ENCODE measurements at places on chromosomes 7 and 10.

- DNase-seq = no peak
These were observed 108.4 kb upstream of the ZWINT start for GRCh38 chr10:56469482-56469881.

DNA sequence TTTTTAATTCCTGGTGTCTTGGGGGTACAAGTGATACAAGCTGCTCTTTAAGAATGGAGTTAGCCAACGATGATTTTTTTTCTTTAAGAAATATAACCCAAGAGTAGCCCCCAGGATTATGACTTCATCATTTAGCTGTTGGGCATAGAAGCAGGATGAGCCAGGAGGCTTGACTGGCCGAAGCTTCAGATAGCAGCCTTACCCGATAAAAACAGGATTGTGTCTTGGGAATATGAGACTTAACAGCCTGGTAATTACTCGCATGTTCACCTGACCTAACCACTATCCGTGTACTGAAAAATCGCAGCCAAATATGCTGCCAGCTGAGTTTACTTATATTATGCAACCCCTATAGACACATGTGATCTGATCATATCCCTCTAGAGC, 346.0 kb upstream of the BMPER start:
- DNase-seq = no peak

DNA sequence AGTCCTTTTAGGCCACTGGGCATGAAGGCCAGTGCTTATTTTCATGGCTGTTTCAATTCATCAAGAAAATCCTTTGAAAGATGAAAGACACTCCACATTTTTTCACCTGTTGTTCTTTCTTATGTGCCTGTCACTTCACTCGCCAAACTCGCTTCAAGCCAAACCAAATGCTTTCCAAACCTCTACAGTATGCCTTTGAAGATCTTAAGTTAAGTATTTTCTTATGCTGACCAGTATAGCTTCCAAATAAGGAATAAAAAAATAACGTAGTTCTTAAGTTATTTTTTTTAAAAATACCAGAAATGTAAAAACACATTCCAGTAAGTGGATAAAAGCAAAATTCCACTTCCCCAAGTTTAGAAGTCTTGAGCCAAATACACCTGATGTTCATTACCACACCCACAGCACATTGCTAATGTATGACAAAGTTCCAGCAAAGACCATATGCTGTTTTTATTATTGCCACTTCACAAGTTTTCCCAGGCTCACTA, 186.1 kb downstream of the MTERF1 start:
- no peak for DNase-seq

DNA sequence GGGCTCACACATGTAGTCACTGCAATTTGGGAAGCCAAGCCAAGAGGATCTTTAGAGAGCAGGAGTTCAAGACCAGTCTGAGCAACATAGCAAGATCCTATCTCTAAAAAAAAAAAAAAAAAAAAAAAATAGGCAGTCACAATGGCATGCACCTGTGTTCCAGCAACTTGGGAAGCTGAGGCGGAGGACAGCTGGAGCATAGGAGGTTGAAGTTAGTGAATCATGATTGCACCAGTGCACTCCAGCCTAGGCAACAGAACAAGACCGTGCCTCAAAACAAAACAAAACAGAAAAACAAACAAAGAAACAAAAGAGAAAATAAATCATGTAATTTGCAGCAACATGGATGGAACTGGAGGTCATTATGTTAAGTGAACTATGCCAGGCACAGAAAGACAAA, 33.6 kb upstream of the BICC1 start:
- DNase-seq = no peak

- no peak for DNase-seq
These were observed 110.4 kb downstream of the RBM20 start for GRCh38 chr10:110754375-110755105.

GRCh38 chr10:102497545-102497944, 5.0 kb downstream of the ACTR1A start:
- no peak for DNase-seq

- no peak for DNase-seq
These were observed 9.2 kb downstream of the CPA2 start for GRCh38 chr7:130275826-130276297.

GRCh38 chr7:131586759-131587158, 30.3 kb upstream of the PODXL start:
- DNase-seq = no peak

DNA sequence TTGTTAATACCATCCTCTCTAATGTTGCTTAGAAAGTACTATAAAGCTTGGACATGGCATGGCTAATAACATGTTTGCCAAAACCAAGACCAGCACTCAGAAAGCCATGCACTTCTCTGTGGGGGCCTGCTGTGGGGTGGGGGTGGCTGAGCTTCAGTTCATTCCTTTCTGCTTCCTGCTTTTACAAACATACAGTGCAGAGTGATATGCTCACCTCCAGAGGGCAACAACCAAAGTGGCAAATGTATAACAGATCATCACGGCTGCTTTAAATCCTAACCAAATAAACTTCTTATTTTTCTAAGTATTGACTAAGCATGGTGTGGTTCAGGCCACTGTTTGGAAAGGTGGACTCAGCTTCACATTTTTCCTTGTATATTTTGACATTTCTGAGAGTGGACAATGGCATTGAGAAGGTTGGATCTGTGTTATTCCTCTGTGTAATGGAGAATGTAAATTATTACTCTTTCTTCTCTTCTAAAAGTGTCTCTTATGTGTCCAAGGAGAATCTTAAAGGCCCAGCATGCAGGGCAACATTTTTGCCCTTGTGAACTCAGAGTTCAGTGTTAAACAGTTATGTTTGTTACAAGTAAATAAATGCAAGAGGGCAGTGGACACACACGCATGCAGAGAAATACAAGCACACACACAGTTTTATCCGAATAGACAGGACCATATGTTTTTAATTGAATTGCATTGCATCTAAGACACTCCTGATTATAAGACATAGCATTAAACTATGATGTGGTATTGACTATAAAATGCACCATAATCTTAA, 186.1 kb downstream of the HERPUD2 start:
- DNase-seq = no peak

DNA sequence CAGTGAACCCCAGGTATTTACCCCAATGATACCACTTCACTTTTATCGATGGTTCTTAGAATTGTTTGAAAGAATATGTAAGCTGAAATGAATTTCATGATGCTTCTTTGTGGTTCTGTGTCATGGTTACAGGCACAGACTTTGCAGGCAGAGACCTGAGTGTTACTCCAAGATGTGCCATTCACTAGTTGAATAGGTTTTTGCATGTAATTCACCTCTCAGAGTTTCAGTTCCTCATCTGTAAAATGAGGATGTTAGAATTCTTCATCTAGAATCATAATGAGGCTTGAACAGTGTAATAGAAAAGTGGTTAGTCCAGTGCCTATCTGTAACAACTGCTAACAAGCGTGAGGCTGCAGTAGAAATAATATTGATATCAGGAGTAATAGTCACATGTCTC, 54.6 kb downstream of the VSTM2A start:
- DNase-seq = no peak

GRCh38 chr7:119026391-119026790, 801.9 kb downstream of the ANKRD7 start:
- no peak for DNase-seq

- DNase-seq = no peak
These were observed 40.1 kb downstream of the PARP12 start for GRCh38 chr7:140022582-140023211.

GRCh38 chr10:75788394-75789205, 357.2 kb downstream of the LRMDA start:
- no peak for DNase-seq

DNA sequence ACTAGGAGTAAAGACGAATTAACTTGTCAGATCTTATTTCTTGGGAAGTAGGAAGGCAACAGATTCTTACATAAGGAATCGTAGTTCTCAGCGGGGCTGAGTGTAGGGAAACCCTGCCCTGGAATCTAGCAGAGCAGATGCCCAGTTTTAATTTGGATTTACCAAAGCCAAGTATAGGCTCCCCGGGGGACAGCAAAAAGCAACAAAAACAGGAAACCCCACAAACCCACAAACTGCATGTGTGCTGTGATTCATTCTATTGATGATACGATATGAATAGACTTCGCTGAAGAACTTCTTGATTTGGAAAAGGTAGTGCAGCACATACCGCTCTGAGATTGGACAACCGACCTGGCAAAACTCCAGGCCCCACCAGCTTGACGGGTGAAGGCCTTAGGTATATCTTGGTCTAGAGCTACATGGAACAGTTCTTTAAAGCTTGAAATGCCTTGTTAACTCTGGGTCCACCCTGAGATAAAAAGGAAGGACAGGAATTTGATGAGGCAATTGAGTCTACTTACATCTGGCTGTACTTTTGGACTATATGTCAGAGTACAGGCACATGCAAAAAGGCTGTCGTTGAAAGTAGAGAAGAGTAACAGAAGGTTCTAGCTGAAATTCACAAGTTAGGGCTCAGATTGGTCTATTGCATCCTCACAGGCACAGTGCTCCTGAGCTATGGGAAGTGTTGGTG, 49.1 kb downstream of the STRA8 start:
- no peak for DNase-seq

GRCh38 chr10:37952043-37952755, 24.2 kb downstream of the ZNF25 start:
- no peak for DNase-seq

DNA sequence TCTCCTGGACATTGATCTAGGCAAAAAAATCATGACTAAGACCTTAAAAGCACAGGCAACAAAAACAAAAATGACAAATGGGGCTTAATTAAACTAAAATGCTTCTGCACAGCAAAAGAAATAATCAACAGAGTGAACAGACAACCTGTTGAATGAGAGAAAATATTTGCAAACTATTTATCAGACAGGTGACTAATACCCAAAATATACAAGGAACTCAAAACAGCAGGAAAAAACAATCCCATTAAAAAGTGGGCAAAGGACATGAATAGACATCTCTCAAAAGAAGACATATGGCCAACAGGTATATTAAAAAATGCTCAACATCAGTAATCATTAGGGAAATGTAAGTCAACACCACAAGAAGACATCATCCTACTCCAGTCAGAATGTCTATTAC, 166.8 kb downstream of the MTERF1 start:
- DNase-seq = no peak

DNA sequence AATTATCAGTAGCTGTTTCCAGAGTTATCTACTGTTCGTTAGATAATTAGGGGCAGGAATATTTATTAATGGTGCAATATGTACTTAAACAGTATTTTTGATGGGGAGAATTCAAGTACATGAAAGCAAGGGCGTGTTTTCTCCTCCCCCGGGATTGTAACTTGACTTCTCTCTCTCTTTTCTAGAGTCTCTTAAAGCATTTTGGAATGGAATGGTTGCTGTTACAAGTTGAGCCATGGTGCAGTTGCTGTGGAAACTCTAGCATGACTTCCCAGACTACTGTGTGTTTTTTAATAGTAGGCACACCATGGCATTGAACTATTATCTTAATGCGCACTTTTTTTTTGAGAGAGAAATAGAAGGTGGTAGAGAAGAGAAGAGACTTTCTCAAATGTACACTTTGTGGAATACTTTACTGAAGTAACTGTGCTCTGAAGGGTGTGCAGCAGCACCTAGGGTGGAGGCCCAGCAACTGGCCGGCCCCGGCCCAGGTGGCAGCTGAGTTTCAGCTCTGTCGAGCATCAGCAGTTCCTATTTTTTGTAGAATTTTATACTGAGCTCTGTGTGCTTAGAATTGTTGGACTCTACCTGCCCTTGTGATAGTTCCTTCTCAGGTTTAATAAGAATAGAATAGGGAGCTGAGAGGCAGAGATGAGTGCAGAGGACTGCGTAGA, 64.4 kb downstream of the CCNY start:
- no peak for DNase-seq

- no peak for DNase-seq
These were observed 65.5 kb downstream of the C10orf143 start for GRCh38 chr10:130045091-130045652.

GRCh38 chr7:113159746-113160339, 41.5 kb upstream of the SMIM30 start:
- no peak for DNase-seq

DNA sequence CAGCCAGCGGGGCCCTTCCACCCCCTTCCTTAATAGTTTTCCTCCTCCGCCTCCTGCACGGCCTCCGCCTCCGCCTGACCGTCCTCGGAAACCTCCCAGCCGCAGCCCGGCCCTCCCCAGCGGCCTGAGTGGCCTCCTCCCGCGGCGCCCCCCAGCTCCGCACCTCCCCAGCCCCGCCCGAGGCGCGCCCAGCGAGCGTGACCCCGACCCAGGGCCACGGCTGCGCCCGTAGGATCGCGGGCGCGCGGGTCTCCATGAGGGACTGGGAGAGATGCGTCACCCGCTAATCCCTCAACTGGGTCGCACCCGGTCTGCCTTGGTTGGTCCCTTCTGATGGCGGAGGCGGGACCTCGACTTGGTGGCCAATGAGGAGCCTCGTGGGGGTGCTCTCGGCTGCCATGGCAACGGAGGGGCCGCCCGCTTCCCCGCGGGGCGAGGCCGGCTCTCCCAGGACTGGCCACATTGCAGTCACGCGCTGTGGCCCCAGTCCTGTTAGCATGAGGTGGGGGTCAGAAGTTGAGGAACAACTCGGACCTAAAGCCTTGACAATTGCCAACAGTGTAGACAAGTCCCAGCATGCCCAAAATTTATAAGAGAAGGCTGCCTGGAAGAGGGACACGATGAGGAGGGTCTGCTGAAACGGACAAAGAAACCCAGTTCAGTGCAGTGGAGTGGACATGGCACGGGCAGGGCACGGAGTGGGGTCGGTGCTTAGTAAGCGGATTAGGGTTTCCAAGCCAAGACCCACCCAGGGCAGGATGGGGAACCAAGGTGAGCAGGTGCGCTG, 24.3 kb downstream of the DDIT4 start:
- peak; percentile 91 for DNase-seq

DNA sequence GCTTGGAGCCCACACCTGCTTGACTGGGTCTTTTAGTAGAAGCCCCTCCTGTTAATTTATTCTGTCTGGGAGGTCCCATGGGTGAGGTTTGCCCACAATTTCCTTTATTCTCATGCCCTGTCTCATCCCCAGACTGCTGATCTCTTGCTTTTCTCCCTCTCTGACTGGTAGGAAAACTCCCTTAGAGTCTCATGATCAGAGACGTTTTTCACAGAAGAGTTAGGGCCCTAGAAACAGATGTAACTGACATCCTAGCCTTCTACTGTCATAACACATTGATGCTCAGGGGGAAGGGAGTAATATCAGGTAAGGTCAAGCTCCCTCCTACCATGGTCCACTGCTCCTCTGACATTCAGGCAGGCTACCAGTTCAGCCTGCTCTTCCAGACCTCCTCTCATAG, 43.7 kb upstream of the WASL start:
- DNase-seq = no peak

GRCh38 chr7:39413636-39414223, 152.5 kb upstream of the YAE1 start:
- no peak for DNase-seq
